Stimulated activated CD8-positive, alpha-beta memory T cell treated with anti-CD3 and anti-CD28 coated beads, Interleukin-4, amount 100 ng/mL, for 48 hours (primary cell): ENCODE measurements at places on chromosomes 1 and 21.
A peak's percentile ranks its signal among the peaks of the same experiment; 100 is the strongest.

DNA sequence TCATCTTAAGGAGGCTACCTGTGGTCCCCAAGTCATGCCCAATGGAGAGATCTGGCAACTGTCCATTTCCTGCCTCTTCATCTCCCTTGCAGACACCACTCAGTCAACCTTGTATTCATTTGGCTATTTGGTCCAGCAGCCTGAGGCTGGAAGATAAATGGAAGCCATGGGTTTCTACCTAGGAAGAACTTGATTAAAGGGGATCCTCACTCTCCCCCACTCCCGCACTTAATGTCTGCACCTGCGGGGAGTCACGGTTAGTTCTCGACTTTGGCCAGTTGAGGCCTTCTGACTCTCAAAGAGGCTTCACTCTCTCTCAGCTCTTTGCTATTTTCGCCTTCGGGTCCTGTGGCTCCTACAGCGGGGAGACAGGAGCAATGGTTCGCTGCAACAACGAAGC is 8.4 kb upstream of the ATXN7L2 start:
- DNase-seq: no peak

GRCh38 chr21:32909393-32909792 is 116.3 kb upstream of the OLIG2 start:
- no peak for DNase-seq

- no peak for DNase-seq
These were observed 53.2 kb downstream of the AHCTF1 start for GRCh38 chr1:246878551-246878950.

DNA sequence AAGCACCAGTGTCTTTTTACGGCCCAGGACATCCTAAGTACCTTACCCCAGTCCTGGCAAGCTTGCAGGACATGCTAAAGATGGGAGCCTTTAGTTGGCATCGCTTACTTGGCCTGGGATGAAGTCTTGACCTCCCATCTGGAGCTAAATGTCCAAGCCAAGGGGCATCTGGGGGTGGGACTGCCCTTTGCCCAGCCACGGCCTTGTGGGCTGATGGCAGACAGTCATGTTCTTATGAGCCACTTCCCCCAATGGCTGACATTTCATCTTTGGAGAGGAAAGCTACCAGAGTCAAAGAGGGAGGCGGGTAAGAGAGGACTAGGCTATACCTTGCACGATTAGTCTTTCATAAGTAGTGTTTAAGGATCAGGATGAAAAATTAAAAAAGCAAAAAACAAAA is 32.2 kb downstream of the OPTC start:
- no peak for DNase-seq

DNA sequence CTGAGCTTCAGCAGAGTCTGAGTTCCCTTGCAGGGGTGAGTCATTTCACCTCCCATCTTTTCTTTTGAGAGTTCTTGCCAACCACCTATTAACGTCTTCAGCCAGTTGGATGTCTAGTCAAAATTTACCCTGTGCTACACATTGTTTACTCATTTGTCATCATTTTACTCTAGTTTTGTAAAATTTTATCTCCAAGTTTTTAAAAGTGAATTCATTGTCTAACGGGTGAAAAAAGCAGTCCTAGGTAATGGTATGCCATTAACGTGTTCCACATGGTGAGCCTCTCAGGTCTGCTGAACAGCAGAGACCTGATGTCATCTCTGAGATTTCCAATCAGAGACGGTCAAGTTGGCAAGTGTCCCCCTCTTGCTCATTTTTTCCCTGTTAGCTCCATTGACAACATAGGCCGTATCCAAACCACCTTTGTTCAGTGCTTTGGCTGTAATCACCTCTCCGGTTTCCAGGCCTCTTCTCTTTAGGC is 85.4 kb downstream of the TBX15 start:
- no peak for DNase-seq

- DNase-seq: peak; percentile 35
These were observed 450.7 kb downstream of the PTPRC start for GRCh38 chr1:199089393-199090122.
